PC-9 (cell line): ENCODE measurements at places on chromosomes 12 and 14. TPM values are rescaled to one million over a fixed set of nuclear protein-coding genes. Genes with fewer than 3 reads are reported as not detected.
A peak's percentile ranks its signal among the peaks of the same experiment; 100 is the strongest.

DNA sequence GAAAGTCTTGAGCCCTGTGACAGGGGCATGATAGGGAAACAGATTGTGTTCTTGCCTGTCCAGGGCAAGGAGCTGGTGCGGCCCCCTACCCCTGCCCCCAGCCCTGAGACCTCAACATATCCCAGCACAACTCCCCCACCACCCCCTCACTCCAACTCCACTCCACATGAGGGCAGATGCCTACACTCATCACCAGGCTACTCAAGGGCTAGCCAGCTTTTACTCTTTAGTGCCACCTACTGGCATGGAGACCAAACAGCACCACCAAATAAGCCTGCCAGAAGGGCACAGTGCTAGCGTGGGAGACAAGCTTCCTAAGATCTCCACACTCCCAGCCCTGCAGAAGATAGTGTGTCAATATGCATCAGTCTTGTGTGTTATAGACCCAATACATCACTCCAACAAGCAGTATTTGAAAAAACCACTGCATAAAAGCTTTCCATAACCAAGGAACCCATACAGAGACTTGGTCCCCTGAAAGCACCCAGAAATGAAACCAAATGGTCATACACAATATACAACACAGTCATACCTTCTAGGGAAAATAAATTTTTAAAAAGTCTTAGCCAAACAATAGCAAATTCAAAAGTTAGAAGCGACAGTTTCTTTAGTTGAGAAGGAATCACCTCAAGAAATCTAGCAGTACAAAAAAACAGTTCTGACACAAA is 154.4 kb downstream of the KCNK10 start:
- H3K4me1 ChIP-seq = no peaks in the 10 kb centered on the region; the same call in 1 of the 2 replicates
- no peaks in the 10 kb centered on the region for H3K36me3 ChIP-seq
- no peak overlapping the region for H3K4me3 ChIP-seq
- no peak for DNase-seq
- H3K27me3 ChIP-seq = no peaks in the 10 kb centered on the region

- H3K4me3 ChIP-seq = peak overlapping the region; percentile 66
Measured at GRCh38 chr12:110743571-110744093, 941 bp upstream of the PPP1CC start.

DNA sequence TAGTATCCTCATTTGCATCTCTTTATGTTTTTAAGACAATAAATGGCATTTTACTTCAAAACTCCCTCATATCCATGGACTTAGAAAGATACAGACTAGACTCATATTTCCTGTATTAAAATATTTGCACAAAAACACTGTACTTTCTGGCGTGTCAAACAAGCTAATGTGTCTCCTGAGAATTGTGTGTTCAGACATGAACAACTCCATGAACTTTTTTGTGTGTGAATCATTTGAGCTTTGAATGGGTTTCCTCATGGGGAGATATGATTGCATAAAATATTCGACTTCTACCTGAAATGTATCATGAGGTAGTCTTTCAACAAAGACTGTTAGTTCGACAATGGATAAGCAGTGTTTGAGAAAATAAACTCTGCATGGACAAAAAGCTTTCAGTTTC is 58.8 kb downstream of the TMEM30B start:
- H3K27me3 ChIP-seq = 0 out of 2 replicates have a peak, but pooled peaks cover 4% of the 10 kb centered on the region
- H3K27ac ChIP-seq = no peak overlapping the region
- no peak for DNase-seq
- peaks cover 10% of the 10 kb centered on the region for H3K4me1 ChIP-seq
- no peaks in the 10 kb centered on the region for H3K36me3 ChIP-seq

DNA sequence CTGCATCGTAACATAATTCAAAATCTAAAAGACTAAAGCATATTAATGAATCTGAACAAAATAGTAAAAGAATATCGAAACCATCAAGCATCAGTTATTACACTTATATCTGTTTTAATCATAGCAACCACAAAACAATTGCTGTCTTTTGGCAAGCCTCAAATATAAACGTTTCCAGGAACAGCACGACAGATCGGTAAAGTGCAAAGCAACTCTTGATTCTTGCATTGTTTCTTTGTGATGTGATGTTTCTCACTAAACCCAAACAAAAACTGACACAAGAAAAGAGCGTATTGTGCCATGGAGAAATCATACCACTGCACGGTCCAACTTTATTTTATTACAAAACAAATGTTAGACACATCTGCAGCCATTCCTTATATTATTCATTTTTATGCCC is 9.2 kb upstream of the MYF6 start:
- H3K4me3 ChIP-seq = no peak overlapping the region
- H3K4me1 ChIP-seq = peaks cover 12% of the 10 kb centered on the region
- no peak for DNase-seq

DNA sequence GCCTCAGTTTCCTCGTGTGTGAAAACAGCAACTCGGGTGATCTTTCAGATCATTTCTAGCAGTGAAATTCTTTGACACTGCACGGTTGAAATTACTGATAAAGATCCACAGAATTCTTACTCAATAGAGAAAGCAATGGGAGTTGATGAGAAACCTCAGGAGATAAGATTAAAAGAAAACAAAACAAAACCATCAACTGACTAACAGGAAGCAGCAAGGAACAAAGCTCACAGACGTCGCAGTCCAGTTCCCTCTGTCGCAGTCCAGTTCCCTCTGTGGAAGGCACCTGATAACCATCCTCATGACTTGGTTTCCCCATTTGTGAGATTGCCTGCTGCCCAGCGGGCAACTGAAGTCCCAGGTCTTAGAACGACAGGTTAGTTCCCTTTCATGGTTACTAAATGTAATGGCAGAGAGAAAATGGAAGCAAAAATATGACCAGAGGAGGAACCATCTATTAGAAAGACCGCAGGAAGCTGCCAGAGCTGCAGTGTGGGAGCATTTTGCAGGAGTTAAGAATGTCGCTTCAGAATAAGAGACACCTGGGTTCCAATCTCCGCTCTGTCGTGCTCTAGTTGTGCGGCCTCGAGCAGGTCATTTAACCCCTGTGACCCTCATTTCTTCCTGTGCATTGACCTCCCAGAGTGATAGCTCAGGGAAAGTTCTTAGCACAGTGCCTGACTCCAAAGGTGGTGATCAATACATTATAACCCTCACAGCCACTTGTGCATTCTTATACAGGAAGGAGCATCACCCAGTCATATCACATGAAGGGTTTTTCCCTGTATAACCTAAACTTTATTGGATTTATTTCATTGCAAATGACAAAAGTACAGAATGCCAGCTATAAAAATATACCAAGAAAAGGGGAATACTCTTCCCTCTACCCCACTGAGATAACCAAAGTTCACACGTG is 5.1 kb upstream of the MED13L start:
- no peak for DNase-seq
- H3K4me3 ChIP-seq = no peak overlapping the region
- no peaks in the 10 kb centered on the region for H3K36me3 ChIP-seq
- 0 out of 2 replicates have a peak, but pooled peaks cover 10% of the 10 kb centered on the region for H3K4me1 ChIP-seq

DNA sequence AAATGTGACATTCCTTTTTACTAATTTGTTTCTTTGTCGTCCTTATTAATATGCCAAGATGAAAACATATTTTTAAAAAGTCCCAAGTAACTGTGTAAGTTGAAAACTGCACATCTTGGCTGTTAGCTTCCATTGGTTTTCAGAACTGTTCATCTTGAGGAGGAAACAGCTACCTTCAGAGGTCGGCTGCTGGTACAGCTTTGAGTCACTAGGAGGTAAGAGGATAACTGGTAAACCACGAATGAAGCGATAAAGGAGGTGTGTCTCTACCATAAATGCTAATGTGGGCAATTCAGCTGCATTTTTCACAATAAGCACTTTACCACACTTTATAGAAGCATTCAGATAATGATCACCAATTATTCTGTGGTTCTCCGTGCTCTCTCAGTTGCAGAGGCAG is 137.5 kb upstream of the KRAS start:
- H3K36me3 ChIP-seq = no peaks in the 10 kb centered on the region
- no peak overlapping the region for H3K4me3 ChIP-seq
- H3K27ac ChIP-seq = no peak overlapping the region
- DNase-seq = no peak

DNA sequence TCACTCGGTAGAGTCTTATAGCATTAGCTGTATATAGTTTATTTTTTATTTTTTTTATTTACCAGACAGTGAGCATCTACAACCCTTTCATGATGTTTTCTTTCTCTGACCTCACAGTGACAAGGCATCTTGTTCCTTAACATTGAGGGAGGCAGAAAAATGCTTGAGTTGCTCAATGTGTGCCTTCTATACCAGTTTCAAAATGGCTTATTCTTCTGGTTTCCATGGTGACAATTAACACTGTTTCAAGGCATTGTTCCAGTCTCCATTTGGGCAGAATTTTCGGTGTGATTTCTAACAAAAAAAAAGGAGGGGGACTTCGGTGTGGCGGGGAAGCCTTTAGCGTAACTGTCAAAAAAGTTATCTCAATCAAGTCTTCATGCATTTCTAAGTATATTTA is 209.7 kb upstream of the NPAS3 start:
- no peak overlapping the region for H3K27ac ChIP-seq
- no peaks in the 10 kb centered on the region for H3K27me3 ChIP-seq
- no peak for DNase-seq
- H3K36me3 ChIP-seq = no peaks in the 10 kb centered on the region

- no peaks in the 10 kb centered on the region for H3K4me1 ChIP-seq
- H3K27ac ChIP-seq = no peak overlapping the region
- no peaks in the 10 kb centered on the region for H3K36me3 ChIP-seq
- no peak overlapping the region for H3K4me3 ChIP-seq
Measured at GRCh38 chr14:72404998-72405397, 472.8 kb downstream of the RGS6 start.

GRCh38 chr12:2300886-2301285 is 248.1 kb downstream of the CACNA1C start:
- DNase-seq = no peak
- H3K36me3 ChIP-seq = no peaks in the 10 kb centered on the region
- H3K4me1 ChIP-seq = no peaks in the 10 kb centered on the region
- peaks cover 94% of the 10 kb centered on the region for H3K27me3 ChIP-seq
- no peak overlapping the region for H3K4me3 ChIP-seq

DNA sequence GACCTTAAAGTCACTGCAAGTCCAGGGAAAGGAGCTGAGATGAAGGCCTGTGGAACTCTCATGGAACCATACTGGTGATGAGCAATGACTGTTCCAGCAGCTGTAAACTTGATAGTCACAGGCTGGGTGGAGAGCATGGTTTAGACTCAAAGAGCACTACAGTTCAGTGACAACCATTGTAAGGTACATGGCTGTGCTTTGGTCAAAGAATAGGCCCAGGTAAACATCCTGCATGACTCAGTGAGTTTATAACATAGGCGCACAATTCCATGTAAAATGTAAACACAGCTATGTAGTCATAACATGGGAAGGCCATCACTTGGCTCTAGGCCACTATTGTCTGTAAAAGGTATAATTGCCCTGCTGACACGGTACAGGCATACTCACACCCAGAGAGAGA is 119.3 kb upstream of the FSCB start:
- no peaks in the 10 kb centered on the region for H3K27me3 ChIP-seq
- no peak for DNase-seq
- no peaks in the 10 kb centered on the region for H3K36me3 ChIP-seq
- H3K4me3 ChIP-seq = no peak overlapping the region
- H3K27ac ChIP-seq = no peak overlapping the region

- DNase-seq = no peak
- no peaks in the 10 kb centered on the region for H3K27me3 ChIP-seq
- no peak overlapping the region for H3K4me3 ChIP-seq
- H3K4me1 ChIP-seq = peaks cover 35% of the 10 kb centered on the region
Measured at GRCh38 chr14:54314365-54315104, 82.3 kb upstream of the CDKN3 start.

- no peak overlapping the region for H3K4me3 ChIP-seq
- no peak for DNase-seq
- no peaks in the 10 kb centered on the region for H3K27me3 ChIP-seq
- no peak overlapping the region for H3K27ac ChIP-seq
- no peaks in the 10 kb centered on the region for H3K36me3 ChIP-seq
Measured at GRCh38 chr12:1046727-1047126, 55.7 kb downstream of the ERC1 start.

GRCh38 chr14:59582845-59583509 is 6.4 kb upstream of the CCDC175 start:
- no peaks in the 10 kb centered on the region for H3K4me1 ChIP-seq
- no peaks in the 10 kb centered on the region for H3K36me3 ChIP-seq
- DNase-seq = no peak
- no peak overlapping the region for H3K27ac ChIP-seq
- H3K27me3 ChIP-seq = no peaks in the 10 kb centered on the region

The PROX2 gene
- not detected in 2 replicates for total RNA-seq

The TEAD4 gene
- 47.7 and 56.0 TPM in 2 replicates for total RNA-seq

The ASCL1 gene
- total RNA-seq = not detected in 2 replicates

The TAS2R9 gene
- total RNA-seq = not detected in 2 replicates

The TCTN2 gene
- total RNA-seq = 17.1 and 21.9 TPM in 2 replicates

The HNRNPA1 gene
- total RNA-seq = 1,116 and 1,137 TPM in 2 replicates

The MGAT2 gene
- total RNA-seq = 18.9 and 22.0 TPM in 2 replicates

The REM2 gene
- total RNA-seq = 0.50 and 0.98 TPM in 2 replicates
